Germinal center (tissue), 1 donor: ENCODE measurements at places on chromosomes 12 and 14.

GRCh38 chr14:24259282-24260025, 3.5 kb downstream of the TGM1 start:
- DNase-seq = no peak

DNA sequence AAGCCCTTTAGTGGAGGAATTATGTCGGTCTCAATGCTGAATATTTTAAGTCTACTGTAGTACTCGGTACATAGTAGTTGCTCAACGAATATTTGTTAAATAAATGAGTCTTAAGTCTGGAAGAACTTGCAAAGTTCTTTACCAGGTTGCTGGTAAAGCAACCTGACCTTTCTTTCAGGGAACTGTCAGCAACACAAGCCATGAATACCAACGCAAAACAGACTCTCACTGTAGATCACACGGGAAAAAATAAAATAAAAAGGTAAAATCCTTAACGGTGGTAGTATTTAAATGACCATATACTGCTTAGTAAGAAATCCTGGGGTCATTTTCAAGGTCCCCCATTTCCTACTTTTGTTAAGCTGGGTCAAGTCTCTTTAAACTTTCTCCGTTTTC, 447 bp upstream of the NUBPL start:
- no peak for DNase-seq

DNA sequence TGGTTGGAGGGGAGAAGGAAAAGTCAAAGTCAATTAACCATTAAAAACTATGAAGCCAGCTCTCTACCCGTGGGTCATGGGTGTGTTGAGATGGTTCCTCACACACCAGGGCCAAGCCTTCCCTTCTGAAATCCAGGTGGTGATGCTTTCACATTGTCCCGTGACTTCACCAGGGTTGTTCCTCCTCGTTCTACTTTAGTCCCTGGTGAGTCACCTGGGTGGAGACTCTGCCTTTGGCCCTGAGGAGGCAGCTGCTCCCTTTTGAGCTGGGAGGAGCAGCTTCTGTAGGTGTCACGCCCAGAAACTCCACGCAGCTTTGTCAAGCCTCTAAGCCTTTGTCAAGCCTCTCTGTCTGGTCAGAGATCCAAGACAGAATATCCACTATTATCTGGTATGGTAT, 348.3 kb downstream of the BMP4 start:
- no peak for DNase-seq

- DNase-seq = no peak
Measured at GRCh38 chr12:100955139-100955538, 160.6 kb downstream of the ANO4 start.
